Left renal pelvis (tissue), 4 donors: ENCODE measurements at places on chromosomes 7 and 10. TPM values are rescaled to one million over a fixed set of nuclear protein-coding genes. Genes with fewer than 3 reads are reported as not detected.

The ZNF804B gene
- polyA plus RNA-seq = 0.23 TPM

The TAC1 gene
- 2.0 TPM for polyA plus RNA-seq

The EEPD1 gene
- polyA plus RNA-seq = 6.8 TPM

The ADIRF gene
- 44.9 TPM for polyA plus RNA-seq

The AEBP1 gene
- polyA plus RNA-seq = 64.8 TPM

The CARD11 gene
- 2.3 TPM for polyA plus RNA-seq

The ACSL5 gene
- 3.2 TPM for polyA plus RNA-seq

The MMRN2 gene
- polyA plus RNA-seq = 28.2 TPM

The CHCHD3 gene
- polyA plus RNA-seq = 51.1 TPM

The MYH16 gene
- not detected for polyA plus RNA-seq

The PLXNA4 gene
- 14.4 TPM for polyA plus RNA-seq

The NANOS1 gene
- polyA plus RNA-seq = 19.5 TPM

The MAGI2 gene
- 8.3 TPM for polyA plus RNA-seq

The GIMAP7 gene
- 7.6 TPM for polyA plus RNA-seq

The ASAH2 gene
- 4.3 TPM for polyA plus RNA-seq

The LOXL4 gene
- 3.7 TPM for polyA plus RNA-seq

The BAIAP2L1 gene
- 15.6 TPM for polyA plus RNA-seq

The SEC23IP gene
- polyA plus RNA-seq = 64.6 TPM

The PAX4 gene
- polyA plus RNA-seq = not detected

The ORAI2 gene
- polyA plus RNA-seq = 15.7 TPM

The OPALIN gene
- polyA plus RNA-seq = not detected

The ANKMY2 gene
- polyA plus RNA-seq = 31.8 TPM
